ENCODE measurements at places on chromosomes 3 and 15.

DNA sequence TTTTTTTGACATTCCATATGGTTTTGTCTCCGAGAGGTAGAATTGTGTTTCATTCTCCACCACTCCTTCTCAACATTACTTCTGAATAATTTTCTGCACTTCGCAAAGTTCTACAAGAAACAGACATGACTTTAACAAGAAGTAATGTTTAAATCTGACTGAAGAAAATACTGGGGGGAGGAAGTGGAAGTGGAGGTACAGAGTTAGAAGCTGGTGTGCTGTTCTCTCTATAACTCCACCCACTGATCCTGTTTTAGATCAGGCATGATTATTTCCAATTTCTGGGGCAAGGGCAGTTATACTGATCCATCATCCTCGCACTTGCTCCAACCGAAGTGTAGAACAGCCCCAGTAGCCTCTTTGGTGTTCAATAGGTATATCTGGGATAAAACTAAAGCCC lies 9.2 kb upstream of the MCCC1 start:
- DNase-seq = no peak

GRCh38 chr15:28289694-28290463 lies 32.1 kb downstream of the HERC2 start:
- no peak for DNase-seq

DNA sequence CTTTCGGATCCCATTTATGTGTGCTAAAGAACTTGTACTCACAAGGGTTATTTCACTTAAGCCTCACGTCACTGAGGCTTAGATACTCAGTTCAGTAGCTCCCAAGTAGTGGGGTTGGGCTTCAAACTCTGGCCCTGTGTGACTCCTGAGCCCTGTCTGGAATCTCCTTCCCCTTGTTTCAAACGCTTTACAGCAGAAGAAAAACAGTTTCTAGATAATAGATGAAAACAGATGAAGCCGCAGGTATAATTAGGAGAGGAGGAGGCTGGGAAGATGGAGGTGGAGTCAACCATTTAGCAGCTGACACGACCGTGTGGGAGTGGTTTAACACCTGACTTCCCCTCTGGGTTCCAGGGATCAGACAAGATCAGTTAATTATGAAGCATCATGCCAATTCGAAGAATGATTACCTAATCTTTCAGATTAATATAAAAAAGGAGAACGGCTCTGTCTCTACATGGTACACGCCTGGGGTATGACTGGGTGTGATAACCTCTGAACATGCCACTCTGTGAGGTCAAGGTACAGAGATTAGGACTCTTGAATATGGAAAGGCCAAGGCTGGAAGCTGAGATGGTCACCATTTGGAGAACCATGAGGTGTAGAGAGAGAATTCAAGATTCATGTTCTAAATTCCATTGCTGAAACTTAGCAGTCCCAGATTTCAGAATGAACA lies 31.1 kb downstream of the TPM1 start:
- no peak for DNase-seq

DNA sequence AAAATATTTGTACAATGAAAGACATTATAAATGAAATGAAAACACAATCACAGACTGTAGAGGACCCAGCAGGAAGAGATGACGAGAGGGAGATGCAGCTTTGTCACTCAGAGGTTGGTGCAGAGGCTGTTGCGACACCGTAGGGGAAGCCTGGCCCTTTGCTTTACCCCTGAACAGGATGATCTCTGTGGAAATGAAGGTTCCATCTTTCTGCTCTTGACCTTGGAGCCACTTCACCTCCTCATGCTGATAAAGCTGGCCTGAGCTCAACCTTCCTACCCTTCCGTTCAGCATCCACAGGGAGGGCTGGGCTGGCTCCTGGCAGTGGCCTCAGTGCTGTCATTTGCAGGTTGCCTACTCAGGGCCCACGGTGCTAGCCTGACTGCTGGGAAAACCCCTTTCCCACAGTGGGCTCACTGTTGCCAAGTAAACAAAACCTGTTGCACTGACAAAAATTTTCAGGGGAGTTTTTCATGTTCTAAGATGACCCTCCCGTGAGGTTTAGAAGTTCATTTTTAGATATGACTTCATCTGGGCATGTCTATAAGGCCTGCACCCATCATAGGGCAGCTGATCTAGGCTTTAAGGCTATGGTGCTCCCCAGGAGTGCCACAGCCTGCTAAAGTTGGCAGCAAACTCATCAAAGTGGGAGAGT lies 3.0 kb upstream of the CD80 start:
- DNase-seq = no peak

DNA sequence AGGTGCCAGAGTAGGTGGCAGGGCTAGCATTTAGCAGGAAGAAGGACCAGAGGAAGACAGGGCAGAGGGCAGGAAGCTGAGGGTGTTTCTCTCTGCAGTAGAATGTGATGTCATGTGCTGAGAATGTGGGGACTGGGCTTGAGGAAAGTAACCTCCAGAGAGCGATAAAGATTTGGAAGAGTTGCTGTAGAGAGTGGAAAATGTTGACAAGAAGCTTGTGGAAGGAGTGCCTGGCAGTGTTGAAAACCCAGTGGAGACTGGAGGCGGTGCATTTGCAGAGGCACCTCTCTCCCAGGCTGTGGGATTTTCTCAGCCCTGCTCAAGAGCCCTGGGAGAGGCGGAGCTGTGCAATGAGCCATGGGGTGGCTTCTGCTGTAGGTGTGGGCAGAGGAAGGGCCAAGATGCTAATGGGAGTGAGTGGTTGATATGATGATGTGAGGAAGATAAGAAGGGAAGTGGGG lies 54.8 kb downstream of the MESD start:
- DNase-seq = no peak

- no peak for DNase-seq
These were observed 98.2 kb downstream of the PLCH1 start for GRCh38 chr3:155646669-155647068.

GRCh38 chr3:14780927-14781507 lies 37.7 kb upstream of the FGD5 start:
- peak; percentile 39 for DNase-seq

DNA sequence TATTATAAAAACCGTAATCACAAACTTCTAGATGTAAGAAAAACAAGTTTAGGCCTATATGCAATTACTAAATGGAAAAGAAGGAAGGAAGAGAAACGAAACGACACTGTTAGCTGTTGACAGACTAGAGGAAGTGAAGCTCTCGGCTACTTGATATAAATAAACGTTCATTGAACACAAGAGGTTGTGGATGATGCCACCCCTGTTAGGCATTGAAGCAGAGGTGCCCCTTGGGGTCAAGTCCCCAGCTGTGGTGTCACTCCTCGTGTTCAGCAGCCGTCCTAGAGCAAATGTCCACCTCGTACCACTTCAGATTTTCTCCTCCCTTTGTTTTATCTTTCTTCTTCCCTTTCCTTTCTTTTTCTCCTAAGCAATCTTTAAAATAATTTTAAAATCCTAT lies 146.5 kb upstream of the UBE2E1 start:
- no peak for DNase-seq

DNA sequence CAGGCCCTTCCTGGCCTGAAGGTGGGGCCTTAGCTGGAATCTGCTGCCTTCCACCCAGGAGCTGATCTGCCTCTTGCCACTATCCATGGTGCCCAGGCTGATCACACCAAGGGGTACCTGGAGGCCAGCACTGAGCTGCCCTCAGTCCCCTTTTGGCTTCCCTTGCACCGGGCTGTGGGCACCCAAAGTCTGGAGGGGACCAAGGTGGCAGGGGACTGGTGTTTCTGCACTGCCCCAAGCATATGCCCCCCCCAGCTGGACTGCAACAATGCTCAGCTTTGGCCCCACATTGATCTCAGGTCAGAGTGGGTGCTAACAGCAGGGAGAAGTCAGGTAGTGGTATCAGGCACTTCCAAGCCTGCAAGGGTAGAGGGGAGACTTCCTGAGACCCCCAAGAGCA lies 902.6 kb upstream of the EPHA6 start:
- DNase-seq = no peak

DNA sequence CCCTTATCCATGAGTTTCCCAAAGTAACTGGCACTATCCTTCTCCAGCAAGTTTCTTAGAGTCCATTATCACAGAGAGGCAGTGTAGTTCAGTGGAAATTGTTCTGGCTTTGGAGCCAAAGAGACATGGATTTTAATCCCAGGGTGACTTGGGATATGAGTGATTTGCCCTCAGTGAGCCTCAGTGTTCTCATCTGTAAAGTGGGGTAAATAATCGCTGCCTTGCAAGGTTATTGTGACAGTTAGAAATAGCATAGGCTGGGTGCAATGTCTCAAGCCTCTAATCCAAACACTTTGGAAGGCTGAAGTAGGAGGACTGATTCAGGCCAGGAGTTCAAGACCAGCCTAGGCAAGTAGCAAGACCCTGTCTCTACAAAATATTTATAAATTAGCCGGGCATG lies 30.0 kb downstream of the DAPK2 start:
- DNase-seq = no peak

DNA sequence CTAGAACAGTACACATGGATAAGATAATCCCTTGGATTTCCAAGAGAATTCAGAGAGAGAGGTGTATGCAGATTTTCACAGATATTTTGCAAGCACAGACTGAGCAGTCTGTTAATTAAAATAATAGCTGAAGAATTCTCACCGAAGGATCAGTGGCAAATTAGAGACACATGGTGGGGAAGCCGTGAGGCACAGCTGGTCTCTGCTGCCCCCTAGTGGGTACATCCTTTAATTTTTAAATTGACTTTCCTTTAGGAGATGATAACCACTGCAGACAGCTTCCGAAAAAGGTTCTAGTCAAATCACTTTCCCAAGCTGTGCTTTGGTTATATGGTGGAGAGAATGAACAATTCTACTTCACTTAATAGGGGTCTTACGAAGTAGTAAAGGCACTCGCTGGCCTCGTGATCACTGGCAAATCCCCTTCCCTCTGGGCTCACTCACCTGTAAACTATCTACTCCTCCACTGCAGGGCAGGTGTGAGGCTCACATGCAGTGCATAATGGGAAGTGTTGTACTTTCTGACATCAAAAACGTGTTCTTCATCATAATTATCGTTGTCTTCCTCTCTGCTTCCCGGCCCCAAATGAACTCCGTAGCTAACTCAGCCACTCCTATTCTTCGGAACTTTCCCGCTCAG lies 19.5 kb downstream of the MESD start:
- peak; percentile 37 for DNase-seq

DNA sequence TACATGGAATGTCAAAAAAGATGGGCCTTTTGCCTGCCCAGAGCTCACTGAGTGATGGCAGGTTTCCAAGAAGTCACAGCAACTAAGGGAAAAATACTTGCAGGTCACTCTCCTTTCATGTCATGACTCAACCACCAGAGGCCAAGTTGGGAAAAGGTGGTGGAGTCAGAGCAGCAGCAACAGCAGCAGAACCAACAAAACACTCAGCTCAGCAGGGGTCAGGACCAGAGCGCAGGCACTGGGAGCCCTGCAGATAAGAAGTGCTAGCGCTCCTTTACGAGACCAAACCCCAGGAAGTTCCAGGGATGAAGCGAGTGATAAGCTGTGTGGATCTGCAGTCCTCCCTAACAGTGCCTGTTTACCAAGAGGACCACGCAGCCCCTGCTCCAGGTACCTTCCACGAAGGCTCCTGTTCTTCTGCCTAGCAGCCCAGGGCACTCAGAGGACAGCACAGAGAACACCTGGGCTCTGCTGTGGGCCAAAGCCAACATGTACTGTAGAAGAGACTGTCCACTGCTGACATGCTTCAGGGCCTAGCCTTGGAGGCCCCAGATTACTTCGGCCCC lies 26.0 kb downstream of the POC1A start:
- peak; percentile 65 for DNase-seq

DNA sequence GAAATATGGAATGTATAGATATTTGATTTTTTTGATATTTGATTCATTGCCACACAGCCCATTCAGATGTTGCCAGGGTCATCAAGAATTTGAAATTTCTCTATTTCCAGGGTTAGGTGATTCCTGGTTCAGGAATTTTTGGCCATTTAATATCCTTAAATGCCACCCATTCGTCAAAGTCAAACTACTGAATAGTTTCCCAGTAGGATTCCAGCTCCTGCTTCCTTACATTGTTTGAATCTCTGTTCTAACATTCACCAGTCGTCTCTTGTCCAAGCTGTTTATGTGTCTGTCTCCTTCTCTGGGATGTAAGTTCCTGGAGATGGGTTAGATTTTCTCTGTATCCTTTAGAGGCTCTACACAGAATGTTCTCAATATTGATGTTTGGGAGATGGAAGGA lies 124.9 kb upstream of the TLE3 start:
- no peak for DNase-seq

DNA sequence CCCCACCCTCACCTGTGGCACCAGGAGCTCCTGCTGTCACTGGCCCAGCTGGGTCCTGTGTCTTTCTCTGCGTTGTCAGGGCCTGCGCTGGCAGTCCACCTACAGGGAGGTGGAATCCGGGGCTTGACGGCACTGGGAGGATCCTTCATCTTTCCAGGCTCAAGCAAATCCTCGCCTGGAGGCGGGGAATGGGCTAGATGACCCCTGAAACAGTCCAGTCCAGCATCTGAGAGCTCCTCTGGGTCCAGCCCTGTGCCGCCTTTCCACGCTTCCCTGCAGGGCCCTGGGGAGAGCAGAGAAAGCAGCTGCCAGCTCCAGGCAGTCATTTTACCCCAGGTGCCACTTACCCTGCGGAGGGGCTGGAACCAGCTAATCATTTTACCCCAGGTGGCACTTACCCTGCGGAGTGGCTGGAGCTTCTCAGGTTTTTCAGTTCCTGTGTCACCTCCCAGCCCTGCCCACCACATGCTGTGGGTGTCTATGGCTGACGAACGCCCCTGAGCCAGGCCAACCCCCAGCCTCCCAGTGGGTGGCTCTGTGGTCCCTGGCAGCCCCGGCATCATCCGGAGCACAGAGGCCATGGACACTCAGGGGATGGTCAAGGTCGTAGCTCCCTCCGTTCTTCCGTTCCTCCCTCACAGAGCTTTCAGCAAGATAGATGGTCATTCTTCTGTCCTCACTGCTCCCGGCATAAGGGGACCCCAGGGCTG lies 17.9 kb upstream of the ADIPOQ start:
- DNase-seq = no peak

DNA sequence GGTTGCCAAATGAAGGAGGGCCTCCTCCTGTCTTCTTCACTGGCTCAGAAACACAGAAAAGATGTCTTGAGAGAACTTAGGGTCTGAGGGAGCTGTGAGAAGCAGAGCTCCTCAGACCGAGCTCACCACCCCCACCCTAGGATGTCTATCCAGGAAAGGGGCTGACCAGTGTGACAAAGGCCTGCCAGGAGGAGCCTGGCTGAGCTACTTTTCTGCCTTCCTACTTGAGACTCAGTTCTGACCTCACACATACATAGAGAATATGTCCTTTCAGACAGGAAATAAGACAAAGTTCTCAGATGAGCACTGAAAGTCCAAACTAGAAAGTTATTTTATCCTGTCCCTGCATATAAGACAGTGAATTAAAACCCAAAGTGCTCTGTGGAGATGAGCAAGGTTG lies 54.5 kb downstream of the KIF9 start:
- DNase-seq = no peak

- no peak for DNase-seq
These were observed 1.1 kb upstream of the GPR149 start for GRCh38 chr3:154431043-154431442.

GRCh38 chr3:126720596-126720995 lies 16.6 kb downstream of the CHCHD6 start:
- no peak for DNase-seq

- no peak for DNase-seq
These were observed 137.7 kb upstream of the RBMS3 start for GRCh38 chr3:29143151-29143550.

GRCh38 chr3:66639809-66640356 lies 139.1 kb upstream of the LRIG1 start:
- DNase-seq = no peak
